ENCODE measurements at places on chromosomes 2 and 18. TPM values are rescaled to one million over a fixed set of nuclear protein-coding genes. Genes with fewer than 3 reads are reported as not detected.

DNA sequence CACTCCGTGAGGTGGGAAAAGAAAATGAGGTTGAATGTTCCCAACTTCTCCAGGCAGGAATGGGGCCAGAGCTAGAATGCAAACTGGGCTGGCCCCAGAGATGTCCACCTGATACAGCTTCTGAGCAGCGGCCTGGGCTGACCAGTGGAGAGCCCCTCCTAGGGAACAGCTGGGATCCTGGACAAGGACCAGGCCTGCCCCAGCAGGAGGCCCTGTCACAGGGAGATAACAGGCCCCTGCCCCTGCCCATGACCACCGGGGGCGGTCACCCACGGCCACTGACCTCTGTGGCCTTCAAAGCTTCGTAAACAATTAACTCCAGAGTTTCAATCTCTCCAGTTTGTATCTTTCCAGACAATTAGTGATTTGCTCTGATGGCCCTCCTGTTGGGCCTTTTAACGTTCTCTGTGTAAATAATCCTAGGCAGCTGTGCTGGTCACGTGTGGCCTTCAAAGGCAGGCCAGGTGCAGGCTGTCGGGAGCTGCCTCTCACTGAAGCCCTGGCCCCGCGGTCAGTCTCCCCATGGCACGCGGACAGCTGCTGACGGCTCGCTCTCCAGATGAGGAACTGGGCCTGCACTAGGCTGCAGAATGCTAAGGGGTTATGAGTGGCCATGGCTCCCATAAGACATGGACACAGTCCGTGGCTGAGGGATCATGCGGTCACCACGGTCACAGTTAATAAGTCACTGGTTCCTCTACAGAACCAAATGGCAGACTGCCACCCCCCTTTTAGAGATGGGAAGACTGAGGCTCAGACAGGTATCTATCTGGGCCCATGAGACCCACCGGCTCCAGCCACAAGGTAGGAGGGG is 9.2 kb downstream of the HS6ST1 start:
- H3K4me1 ChIP-seq, result peaks cover 97% of the 10 kb centered on the region
- H3K27ac ChIP-seq, result no peak overlapping the region
- H3K36me3 ChIP-seq, result no peaks in the 10 kb centered on the region
- no peaks in the 10 kb centered on the region for H3K27me3 ChIP-seq
- DNase-seq, result no peak

GRCh38 chr18:31667185-31667584 is 17.2 kb downstream of the B4GALT6 start:
- no peaks in the 10 kb centered on the region for H3K27me3 ChIP-seq
- H3K27ac ChIP-seq, result no peak overlapping the region
- H3K4me3 ChIP-seq, result no peak overlapping the region
- no peaks in the 10 kb centered on the region for H3K36me3 ChIP-seq
- H3K4me1 ChIP-seq, result peaks cover 7% of the 10 kb centered on the region

DNA sequence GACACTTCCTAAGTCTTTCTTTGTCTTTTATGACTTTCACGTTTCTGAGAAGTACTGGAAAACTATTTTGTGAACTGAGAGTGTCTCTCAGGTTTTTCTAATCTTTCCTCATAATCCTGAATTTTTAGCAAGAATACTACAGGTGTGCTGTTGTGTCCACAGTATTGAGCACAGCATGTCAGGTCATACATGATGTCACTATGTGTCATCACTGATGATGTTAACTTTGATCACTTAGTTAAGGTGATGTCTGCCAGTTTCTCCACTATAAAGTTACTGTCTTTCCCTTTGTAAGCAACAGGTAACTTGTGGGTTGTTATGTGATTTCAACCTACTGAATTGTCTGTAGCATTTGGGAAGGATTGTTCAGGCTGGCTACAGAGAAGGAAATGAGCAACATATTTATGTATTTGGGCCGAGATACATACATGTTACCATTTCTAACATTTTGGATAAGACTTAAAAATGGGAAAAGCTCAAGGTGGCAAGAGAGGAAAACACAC is 11.1 kb downstream of the MATN3 start:
- no peaks in the 10 kb centered on the region for H3K36me3 ChIP-seq
- no peak overlapping the region for H3K4me3 ChIP-seq
- no peaks in the 10 kb centered on the region for H3K27me3 ChIP-seq
- DNase-seq, result no peak
- no peaks in the 10 kb centered on the region for H3K4me1 ChIP-seq

LOXL3 gene
- total RNA-seq, result 6.1 TPM

HOXD11 gene
- 19.4 TPM for total RNA-seq

All from vagina (tissue), 2 donors.